Smooth muscle cell of the brain vasculature (primary cell): ENCODE measurements at places on chromosomes 7 and 10.

DNA sequence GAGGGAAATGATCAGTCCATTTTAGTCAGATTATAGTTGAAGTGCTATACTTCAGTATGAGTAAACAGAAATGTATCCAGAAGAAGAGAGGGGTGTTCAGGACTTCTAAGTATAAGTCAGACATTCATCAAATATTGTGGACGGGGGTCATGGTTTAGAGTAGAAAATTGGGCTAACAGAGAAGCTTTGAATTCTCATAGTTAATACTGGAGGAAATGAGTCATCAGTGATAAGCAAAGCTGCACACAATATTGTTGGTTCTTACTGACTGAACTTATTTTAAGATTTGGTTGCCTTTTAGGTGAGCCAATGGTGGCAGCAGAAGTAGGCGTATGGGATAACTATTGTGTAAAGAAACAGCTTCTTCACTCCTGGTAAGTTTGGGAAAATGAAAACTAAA, 1.7 kb upstream of the SUMF2 start:
- DNase-seq, result no peak

DNA sequence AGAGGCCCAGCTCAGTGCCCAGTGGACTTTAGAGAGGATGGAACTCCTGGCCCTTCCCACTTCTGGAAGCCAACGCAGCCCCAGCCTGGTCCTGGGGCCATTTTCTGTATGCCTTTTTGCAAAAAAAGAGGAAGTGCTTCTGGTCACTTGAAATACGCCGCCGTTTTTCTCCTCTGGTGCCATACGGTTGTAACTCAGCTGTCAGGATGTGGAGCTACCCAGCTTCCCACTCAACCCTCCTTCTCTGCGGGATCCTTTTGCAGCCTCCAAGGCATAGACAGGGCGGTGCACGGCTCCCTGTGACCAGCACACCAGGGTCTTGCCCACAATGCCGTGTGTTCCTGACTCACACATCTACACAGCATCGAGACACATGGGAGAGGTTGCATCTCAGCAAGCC, 369.6 kb downstream of the TCERG1L start:
- DNase-seq, result no peak

- no peak for DNase-seq
Measured at GRCh38 chr10:132148261-132149251, 38.2 kb upstream of the DPYSL4 start.

DNA sequence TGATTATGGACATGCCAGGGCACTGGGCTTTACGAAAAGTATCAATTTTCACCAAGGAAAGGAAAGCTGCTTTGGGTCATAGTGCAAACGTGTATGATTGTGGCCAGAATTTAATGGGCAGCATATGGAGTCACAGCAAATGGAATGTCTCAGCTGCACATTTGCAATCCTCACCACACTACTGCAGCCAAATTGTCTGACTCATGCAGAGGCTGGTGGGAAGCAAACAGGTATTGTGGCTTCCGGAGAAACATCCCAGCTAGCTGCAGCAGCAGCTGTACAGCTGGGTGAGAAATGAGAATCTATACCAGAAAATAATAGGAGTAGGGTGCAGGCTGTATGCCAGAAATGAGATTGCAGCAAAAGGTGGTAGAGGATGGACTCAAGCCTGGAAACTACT, 374.7 kb upstream of the VWC2 start:
- DNase-seq, result no peak

GRCh38 chr10:116147147-116147905, 125.7 kb downstream of the GFRA1 start:
- DNase-seq, result no peak

DNA sequence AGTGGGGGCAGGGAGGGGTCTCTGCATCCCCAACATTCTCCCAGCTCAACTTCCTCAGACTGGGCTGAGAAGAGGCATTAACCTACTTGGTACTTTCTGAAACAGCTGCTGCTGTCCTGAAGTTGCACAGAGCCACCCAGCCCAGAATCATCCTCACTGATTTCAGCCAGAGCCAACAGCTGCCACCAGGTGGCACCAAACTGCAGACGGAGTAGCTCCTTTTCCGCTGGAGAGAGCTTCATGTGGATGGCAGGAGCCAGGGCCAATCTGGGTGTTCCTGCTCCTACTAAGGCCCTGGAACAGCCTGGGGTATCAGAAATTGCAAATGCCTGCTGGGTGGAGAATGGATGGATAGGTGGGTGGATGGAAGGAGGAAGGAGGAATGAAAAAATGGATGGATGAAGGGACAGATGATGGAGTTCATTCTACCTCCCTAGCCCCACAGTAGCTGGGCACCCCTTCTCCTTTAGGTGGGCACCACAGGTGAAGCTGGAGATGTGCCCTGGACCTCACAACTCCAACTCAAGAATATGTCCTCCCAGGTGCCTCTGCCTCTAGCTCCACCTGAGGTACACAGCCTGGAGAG, 11.8 kb upstream of the DRGX start:
- peak; percentile 55 for DNase-seq

DNA sequence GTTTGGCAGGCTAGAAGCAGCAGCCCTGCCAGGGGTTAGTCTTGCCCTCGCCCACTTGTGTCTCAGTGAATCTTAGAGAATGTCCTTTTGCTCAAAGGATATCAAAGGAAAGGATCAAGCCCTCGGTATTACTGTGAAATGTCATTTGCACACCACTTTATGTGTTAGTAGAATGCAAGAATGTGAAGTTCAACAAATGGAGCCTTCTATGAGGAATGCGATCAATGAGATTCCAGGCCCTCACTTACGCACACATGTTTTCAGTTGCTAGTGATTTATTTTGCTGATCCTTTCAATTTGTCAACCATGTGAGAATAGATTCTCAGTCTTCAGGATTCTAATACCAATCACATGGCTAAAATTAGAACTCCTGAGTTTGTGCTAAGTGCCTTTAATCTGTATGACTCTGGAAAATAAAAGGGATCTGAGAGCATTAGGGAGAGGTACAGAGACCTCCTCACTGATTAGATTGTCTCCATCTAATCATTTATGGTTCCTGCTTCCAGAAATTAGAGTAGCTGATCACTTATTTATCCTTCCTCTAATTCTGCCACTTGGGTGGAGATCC, 123.0 kb upstream of the SP4 start:
- no peak for DNase-seq

DNA sequence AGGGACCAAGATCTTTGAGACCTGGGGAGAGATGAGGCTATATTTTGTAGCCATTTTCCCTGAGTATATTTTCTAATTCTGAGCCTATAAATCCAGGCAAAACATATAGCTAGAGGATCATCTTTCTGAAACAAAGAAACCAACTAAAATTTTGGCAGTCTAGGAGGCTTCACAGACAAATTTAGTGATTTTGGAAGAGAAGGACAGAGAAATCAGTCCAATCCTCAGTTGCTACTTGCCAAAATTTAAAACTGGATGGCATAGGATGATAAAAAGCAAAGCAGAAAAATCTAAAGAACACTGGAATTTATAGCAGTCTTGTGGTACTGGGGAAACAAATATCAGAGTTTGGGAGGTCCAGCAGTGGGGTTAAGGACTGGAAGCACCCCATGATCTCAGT, 43.4 kb upstream of the POM121L12 start:
- no peak for DNase-seq

DNA sequence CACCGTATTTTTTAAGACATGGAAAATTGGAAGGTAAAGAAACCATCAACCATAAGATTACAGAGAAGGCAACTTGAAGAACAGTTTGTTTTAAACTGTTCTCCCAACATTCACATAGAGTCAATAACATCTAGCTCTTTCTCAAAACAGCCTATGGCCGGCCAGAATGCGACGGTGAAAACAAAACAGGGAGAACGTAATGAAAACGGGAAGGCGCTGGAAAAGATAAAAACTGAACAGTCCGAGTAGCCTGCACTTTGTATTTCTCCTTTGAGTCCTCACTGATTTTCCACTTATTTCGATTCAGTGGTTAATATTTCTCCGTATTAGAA, 637 bp downstream of the MICU1 start:
- DNase-seq, result no peak

DNA sequence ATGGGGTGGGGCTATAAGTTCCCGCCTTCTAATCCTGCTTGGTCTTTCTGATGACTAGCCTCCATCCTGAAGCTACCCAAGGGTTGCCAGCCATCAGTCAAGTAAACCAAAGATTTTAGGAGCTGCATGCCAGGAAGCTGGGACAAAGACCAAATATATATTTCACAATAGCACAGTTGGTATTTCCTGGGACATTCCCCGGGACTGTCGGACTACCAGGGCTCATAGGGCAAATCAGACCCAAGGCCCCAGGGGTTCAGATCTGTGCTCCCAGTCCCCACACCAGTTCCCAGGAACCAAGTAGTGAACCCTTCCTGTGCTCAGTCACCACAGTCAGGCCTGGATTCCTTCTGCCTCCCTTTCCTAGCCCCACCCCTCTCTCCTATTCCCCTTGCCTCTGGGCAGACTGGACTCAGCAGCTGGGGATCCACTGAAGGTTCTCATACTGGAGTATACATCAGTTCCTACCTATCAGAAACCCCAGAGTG, 5.7 kb upstream of the CXCL12 start:
- no peak for DNase-seq

GRCh38 chr10:118809357-118810220, 54.8 kb upstream of the CACUL1 start:
- DNase-seq, result no peak

- no peak for DNase-seq
Measured at GRCh38 chr7:82050792-82051191, 280.9 kb upstream of the HGF start.

GRCh38 chr10:43202224-43202656, 64.0 kb downstream of the CSGALNACT2 start:
- no peak for DNase-seq

GRCh38 chr7:1466524-1467271, 7.4 kb upstream of the MICALL2 start:
- no peak for DNase-seq

- DNase-seq, result no peak
Measured at GRCh38 chr10:124701881-124702656, 42.1 kb downstream of the FAM53B start.

- DNase-seq, result no peak
Measured at GRCh38 chr7:70925411-70926115, 206.4 kb upstream of the GALNT17 start.

GRCh38 chr7:27424749-27425148, 182.1 kb downstream of the EVX1 start:
- DNase-seq, result no peak

DNA sequence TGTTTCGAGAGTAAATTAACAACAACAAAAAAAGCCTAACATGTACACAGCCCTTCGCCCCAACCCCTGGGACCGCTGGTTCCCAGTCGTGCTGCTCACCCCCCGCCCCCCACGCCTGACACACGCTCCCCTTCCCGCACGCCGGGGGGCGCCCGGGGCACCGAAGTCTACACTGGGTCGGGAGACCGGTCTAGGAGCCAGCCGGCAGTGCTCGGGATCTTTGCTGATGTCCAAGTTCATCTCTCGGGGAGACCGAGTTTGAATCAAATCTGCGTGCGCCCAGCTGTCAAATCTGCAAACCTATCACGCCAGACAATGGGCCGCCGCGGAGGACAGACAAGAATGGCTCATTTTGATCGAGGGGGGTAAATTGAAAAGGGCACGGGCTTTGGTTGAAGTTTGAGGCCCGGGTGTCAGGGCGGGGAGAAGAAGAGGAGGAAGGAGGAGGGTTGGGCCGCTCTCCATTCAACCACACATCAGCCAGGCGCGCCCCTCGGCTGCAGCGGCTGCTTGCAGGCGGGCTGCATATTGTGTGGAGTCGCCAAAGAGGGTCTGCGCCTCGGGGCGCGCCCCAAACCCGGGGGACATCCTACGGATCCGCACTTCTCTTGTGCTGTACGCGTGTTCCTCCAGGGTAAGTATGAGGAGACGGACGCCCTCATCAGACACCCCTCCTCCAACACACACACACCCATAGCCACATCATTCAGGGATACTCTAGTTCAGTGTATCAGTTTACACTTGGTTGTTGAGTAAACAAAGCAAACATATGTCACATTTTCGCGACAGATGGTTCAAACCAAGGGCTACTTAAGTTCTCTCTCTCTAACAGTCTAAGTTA, 1.3 kb upstream of the GFRA1 start:
- no peak for DNase-seq

DNA sequence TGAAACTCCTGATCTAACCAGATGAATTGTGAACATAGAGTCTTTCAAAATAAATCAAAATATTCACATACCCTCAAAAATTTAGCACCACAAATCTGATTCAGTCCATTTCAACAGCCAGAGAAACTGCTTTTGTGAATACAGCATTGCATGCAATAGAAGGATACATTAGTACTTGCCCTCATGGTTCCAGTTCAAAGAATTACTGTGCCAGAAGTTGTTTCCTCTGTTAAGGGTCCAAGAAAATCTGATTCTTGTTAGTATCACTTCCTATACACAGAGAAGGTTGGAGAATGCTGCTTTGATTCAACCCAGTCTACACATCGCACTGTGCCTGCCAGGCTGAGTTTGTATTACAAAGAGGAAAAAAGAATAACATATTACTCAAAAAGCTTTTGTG, 115.6 kb downstream of the TFEC start:
- DNase-seq, result no peak

DNA sequence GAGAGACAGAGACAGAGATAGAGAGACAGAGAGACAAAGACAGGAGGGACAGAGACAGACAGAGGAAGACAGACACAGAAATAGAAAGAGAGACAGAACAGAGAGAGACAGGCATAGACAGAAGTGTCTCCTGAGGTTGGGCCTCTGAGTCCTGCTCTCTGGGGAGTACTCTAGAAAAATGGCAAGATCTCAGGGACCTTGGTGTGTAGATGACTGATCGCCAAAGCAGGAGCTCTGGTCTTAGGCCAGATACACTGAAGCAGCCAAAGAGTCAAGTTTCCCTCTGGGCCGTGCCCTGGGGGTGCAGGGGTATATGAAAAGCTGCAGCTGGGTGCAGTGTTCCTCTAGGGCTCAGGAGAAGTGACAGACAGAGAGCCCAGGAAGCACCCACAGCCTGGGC, 176.6 kb upstream of the TNS3 start:
- no peak for DNase-seq

GRCh38 chr10:23015021-23015707, 80.2 kb upstream of the MSRB2 start:
- DNase-seq, result no peak

GRCh38 chr10:22271786-22272185, 44.4 kb upstream of the COMMD3 start:
- no peak for DNase-seq

- peak; percentile 49 for DNase-seq
Measured at GRCh38 chr10:94358480-94358879, 4.3 kb downstream of the NOC3L start.
